ENCODE measurements at places on chromosomes 1 and 21. TPM values are rescaled to one million over a fixed set of nuclear protein-coding genes. Genes with fewer than 3 reads are reported as not detected.

ACTL8 gene
- total RNA-seq = not detected

TCHH gene
- total RNA-seq = 0.04 TPM

CFHR2 gene
- not detected for total RNA-seq

CSF3R gene
- total RNA-seq = not detected

LPGAT1 gene
- 48.5 TPM for total RNA-seq

ANXA9 gene
- total RNA-seq = 0.31 TPM

E2F2 gene
- total RNA-seq = 0.08 TPM

PTPRU gene
- 15.9 TPM for total RNA-seq

APOBEC4 gene
- total RNA-seq = not detected

TARDBP gene
- total RNA-seq = 56.1 TPM

Data from hair follicular keratinocyte (primary cell).